Cortex of kidney (tissue), 1 donor: ENCODE measurements at places on chromosomes 11 and 22.

DNA sequence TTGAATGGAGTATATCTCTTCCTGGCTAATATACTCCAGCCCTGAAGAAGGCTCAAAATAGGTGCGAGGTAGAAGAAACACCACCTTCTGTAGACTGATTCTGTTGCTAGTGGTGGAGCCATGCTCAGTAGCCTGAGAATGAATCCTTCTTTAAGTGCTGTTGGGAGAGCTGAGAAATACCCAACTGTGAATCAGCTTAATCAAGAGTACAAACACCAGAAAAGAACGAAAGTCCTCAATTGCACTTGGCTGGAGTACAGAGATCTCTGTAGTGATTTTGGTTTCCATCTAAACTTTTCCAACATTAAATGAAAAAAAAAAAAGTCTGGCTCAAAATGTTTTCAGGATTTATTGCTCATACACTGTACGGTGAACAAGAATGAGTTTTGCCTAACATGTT, 619.1 kb downstream of the METTL15 start:
- DNase-seq: no peak

DNA sequence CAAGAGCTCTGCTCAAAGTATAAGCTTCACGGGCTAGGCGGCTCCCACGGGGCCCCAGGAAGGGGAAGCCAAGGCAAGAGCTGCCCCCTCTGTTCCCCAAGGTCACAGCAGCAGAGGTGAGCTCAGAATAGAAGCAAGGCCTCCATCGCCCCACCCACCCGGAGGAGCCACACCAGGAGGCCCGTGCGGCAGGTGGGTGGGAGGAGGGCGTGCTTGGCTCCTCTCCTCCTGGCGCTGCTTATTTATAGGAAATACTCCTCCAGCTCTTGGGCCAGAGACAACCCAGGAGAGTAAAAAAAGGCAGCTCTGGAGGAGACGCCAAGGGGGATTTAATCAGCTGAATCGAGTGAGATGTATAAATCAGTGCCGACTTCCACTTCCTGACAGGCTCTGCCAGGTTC, 87.8 kb downstream of the FEZ1 start:
- DNase-seq: no peak

DNA sequence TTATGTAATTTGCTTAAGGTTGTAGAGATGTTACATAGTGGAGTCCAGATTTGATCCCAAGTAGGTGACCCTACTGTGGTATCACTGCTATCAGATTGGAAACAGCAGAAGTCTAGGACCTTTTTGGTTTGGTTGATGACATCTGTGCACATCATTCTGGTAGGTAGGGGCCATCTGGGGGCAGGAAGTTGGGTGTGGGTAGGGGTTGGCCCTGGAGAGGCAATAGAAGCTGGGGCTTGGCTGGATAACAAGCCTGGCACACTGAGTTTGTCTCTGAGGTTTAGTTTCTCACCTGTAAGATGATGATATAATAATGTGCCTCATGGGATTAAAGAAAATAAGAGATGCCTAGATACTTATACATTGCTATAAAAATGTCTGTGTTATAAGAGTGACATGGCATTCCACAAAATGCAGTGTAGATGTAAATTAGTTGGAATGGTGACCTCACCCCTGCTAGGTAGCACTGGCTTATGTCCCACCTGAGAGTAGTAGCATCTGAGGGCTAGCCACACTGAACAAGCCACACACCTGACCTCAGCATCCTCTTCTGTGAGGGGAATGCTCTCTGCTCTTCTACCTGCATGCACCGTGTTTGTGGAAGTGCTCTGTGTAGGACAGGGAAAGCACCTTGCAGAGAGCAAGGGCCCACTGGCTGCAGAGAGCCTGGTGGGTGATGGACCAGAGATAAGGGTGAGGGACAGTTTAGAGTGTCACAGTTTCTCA, 36.9 kb downstream of the PTPRJ start:
- no peak for DNase-seq

GRCh38 chr11:12392672-12393071, 15.3 kb downstream of the PARVA start:
- no peak for DNase-seq

DNA sequence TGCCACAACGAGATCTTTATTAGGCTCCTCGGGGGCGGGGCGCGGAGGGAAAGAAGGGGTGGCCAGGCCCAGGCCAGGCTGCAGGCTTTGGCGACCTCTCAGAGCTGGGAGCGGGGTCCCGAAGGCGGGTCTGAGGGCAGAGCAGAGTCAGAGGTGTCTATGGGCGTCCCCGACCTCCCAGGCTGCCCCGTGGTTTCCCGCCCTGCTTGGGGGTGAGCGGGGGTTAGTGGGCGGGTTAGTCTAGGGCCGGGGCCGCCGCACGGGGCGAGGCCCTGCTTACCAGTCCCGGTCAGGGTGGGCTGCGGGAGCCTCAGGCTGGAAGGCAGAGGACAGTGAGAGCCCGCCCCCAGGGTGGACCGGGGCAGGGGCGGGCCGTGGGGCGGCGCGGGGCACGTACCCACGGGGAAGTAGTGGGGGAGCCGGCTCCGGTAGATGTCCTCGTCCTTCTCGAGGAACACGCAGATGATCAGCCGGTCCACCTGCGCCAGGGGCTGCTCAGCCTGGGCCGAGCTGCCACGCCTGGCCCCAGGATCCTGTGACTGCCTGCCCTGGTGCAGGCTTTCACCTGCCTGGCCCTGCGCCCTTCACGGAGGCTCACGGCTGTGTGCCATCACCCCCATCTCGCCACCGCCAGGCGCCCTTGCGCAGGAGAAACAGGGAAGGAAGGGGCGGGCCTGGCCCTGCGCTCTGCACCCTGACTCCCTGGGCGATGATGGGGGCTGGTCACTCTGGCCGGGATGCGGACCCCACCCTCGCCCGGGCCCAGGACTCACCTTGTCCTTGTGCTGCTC, 12.5 kb downstream of the OTUB1 start:
- DNase-seq: no peak

DNA sequence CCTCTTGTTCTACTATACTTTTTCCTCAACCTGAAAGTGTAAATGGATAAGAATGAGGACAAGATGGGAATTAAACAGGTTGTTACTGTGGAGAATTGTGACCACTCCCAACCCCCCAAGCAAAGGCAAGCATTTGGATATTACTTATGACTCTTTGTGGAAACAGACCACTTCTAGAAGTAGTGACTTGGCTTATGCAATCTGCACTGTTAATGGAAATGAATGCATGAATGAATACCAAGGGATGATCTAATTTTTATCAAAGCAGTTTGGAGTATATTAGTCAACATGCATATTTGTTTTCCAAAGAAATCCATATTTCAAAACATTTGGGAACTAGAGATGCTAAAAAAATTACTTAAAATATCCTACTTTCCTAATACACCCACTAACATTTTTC, 35.3 kb downstream of the AMOTL1 start:
- no peak for DNase-seq

GRCh38 chr11:12565406-12565805, 108.8 kb upstream of the TEAD1 start:
- no peak for DNase-seq

- DNase-seq: no peak
Observed at GRCh38 chr11:47001781-47002181, 65.2 kb downstream of the CSTPP1 start.

DNA sequence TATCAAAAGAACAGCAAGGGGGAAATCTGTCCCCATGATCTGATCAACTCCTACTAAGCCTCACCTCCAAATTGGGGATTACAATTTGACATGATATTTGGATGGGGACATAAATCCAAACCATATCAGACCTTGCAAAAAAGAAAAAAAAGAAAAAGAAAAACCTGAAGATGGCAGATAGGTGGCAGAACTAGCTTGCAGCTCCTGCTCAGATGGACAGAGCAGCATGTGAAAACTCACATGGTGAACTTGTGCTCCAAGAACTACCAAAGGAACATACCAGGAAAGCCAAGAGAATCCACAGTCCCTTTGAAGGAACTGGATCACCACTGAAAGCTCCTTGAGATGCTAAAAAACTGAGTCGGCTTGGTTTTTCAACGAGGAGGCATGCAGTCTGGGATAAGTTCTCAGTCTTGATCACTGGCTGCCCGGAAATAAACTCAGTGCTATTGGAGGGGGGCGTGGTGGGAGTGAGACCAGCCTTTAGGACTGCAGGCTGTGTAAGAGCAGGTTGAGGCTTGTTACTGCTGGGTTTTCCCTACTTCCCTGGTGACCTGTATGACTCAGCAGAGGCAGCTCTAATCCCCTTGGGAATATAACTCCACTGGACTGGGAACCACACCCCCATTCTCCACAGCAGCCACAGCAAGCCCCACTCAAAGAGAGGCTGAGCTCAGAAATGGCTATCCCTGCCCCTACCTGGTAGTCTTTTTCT, 358.3 kb upstream of the ARHGAP42 start:
- no peak for DNase-seq

DNA sequence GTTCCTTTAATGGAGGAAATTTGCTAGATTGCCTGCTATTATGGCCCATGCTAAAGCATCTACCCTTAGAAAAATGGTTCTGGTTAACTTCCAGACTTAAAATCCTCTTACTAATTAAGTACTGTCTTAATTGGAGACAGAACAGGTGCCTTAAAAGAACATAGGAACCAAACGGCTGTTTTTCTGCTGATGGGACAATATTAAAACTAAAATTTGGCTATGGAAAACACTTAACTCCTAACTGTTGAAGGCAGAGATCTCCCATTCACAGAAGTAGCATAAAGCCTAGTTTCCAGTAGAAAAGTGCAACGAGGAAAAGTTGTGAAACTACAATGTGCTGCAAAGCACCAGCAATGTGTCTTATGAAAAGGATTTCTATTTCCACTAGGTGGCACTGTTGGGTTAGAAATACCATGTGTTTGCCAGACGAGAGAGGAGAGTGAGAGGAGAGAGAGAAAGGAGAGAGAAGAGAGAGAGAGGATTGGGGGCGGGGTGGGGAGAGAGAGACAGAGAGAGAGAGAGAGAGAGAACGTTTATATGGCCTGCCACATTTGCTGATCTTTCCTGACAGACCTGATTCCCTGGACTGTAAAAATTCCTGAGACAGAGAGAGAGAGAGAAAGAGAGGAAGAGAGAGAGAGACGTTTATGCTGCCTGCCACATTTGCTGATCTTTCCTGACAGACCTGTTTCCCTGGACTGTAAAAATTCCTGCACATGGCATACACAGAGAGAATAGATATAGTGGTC, 51.5 kb downstream of the FAM181B start:
- no peak for DNase-seq

- DNase-seq: no peak
Observed at GRCh38 chr22:33421859-33422258, 363.7 kb upstream of the SYN3 start.

GRCh38 chr11:122209619-122210366, 93.8 kb upstream of the BLID start:
- no peak for DNase-seq

- DNase-seq: no peak
Observed at GRCh38 chr11:9399466-9399865, 15.0 kb downstream of the IPO7 start.

GRCh38 chr11:45285930-45286632, at the start of gene SYT13:
SYT13 (minus strand) TSS chr11:45286341; CDS start chr11:45286207, 134 bp downstream.
- no peak for DNase-seq

DNA sequence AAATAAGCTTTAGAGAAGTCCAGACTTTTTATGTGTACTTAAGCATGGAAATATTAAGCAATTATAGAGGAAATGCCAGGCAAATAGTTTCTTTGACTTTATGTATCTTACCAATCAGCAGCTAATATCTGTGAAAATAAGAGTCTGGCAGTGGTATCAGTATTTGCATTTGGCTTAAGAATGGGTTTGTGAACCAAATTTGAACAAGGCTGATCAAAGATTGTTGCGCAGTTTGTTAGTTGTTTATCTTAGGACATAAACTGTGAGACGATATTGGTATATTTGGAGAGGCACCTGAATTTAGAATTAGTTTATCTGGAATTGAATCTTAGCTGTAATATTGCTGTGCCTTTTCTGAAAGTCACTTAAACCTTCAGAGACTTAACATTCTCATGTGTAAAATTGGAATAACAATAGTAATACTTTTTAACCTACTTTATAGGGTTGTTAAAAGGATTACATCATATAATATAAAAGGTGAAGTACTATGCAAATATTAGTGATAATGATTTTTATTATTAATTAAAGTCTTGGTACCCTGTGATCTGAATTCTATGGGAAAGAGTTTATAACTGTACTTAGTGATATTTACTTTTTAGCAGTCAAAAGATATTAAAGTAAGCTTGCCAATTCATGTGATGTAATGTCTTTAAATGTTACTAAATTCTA, 66.4 kb downstream of the DYNC2H1 start:
- no peak for DNase-seq

GRCh38 chr11:78570031-78570430, 4.6 kb downstream of the NARS2 start:
- DNase-seq: no peak

- no peak for DNase-seq
Observed at GRCh38 chr11:8603696-8604077, 9.7 kb upstream of the STK33 start.

- DNase-seq: no peak
Observed at GRCh38 chr22:46613606-46614021, 6.6 kb upstream of the GRAMD4 start.

- DNase-seq: no peak
Observed at GRCh38 chr11:121448431-121448941, 3.6 kb upstream of the SORL1 start.
